Activated CD4-positive, alpha-beta memory T cell treated with anti-CD3 and anti-CD28 coated beads, Interleukin-2, amount 10 ng/mL, durations not matched to agents 7 days and 5 days (primary cell): ENCODE measurements at places on chromosomes 11 and 22. TPM values are rescaled to one million over a fixed set of nuclear protein-coding genes. Genes with fewer than 3 reads are reported as not detected.

GRCh38 chr11:28690746-28691145 lies 582.6 kb downstream of the METTL15 start:
- H3K4me3 ChIP-seq, result no peak overlapping the region
- no peaks in the 10 kb centered on the region for H3K27me3 ChIP-seq
- H3K27ac ChIP-seq, result no peak overlapping the region
- H3K4me1 ChIP-seq, result no peaks in the 10 kb centered on the region

- no peaks in the 10 kb centered on the region for H3K36me3 ChIP-seq
- no peak overlapping the region for H3K4me3 ChIP-seq
- no peak overlapping the region for H3K27ac ChIP-seq
- peaks cover 11% of the 10 kb centered on the region for H3K4me1 ChIP-seq
- H3K27me3 ChIP-seq, result peaks cover 6% of the 10 kb centered on the region
- no peak for DNase-seq
Observed at GRCh38 chr22:36067235-36067558, 38.6 kb upstream of the RBFOX2 start.

DNA sequence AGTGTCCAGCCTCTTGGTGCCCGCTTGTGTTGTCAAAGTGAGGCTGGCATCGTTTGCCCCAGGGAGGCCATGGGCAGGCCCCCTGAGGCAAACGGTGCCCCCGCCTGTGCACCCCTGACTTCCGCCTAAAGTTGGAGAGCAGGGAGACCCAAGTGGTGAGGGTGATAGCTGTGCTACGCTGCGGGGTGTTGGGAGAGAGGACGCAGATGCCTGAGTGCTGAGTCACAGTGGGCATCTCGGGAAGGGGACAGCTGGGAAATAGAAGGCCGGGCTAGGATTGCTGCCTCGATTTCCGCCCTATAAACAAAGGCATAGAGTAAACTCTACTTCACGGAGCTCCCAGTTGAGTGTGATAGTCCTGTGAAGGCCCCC lies 5.8 kb downstream of the GRIK4 start:
- no peak overlapping the region for H3K27ac ChIP-seq
- H3K4me1 ChIP-seq, result peaks cover 2% of the 10 kb centered on the region
- H3K4me3 ChIP-seq, result no peak overlapping the region
- H3K36me3 ChIP-seq, result no peaks in the 10 kb centered on the region
- no peak for DNase-seq
- peaks cover 38% of the 10 kb centered on the region for H3K27me3 ChIP-seq

GRCh38 chr22:50140615-50141014 lies 29.9 kb upstream of the PANX2 start:
- H3K27ac ChIP-seq, result no peak overlapping the region
- no peaks in the 10 kb centered on the region for H3K36me3 ChIP-seq
- H3K4me1 ChIP-seq, result peaks cover 2% of the 10 kb centered on the region
- no peak for DNase-seq
- no peak overlapping the region for H3K4me3 ChIP-seq
- peaks cover 32% of the 10 kb centered on the region for H3K27me3 ChIP-seq

DNA sequence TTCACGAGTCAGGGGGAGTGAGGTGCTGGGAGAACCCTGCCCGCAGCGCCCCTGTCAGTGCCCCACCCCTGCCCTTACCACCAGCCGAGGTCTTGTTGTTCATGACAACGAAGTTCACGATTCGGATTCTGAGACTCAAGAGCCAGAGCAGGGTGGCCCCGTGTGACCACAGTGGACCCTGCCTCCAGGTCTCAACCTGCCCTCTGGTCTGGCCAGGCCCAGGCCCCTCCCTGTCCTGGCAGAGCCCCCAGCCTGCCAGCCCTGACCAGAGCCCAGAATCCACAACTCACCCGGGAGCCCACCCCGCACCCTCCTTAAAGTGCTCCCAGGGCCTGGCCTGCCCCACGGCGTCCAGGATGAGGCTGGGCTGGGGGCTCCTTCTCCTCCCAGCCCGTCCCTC lies 9.9 kb downstream of the ANO9 start:
- H3K4me1 ChIP-seq, result peaks cover 3% of the 10 kb centered on the region
- H3K27me3 ChIP-seq, result no peaks in the 10 kb centered on the region
- no peak overlapping the region for H3K27ac ChIP-seq
- no peak for DNase-seq

DNA sequence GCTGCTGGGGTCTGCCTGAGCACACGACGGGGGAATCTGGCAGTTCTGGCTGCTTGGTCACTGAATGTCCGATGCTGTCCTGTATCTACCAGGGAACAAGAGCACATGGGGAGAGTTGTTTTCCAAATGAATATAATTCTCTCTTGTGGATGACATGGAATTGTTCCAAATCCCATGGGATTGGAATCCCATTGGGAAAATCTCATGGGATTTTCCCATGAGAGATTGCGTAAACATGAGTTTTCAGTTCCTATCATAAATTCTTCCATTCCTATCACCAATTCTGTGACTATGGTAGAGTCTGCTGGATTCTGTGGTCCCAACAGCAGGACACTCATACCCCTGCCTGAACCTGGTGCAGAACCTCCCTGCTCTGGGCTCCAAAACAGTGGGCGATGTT lies 35.6 kb upstream of the IGLL5 start:
- peaks cover 1% of the 10 kb centered on the region for H3K4me1 ChIP-seq
- H3K4me3 ChIP-seq, result no peak overlapping the region
- H3K36me3 ChIP-seq, result no peaks in the 10 kb centered on the region
- DNase-seq, result no peak
- peaks cover 20% of the 10 kb centered on the region for H3K27me3 ChIP-seq
- H3K27ac ChIP-seq, result no peak overlapping the region

DNA sequence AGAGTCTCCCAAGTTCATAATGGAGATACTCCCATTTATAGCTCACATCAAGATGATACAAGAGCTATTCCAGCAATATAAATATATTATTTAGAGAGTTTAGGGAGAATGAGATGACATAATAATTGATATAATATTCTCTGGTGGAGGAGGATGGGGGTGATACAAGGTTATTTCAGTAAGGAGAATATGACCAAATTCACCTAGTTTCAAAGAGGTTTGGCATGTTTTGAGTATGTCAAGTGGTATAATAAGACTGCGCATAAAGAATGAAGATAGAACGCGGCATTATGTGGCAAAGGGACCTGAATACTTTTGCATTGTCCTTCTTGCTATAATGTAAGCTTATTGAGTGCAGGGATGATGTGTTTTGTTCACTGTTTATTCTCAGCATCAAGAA lies 1283.5 kb downstream of the LRRC4C start:
- no peak overlapping the region for H3K4me3 ChIP-seq
- no peaks in the 10 kb centered on the region for H3K4me1 ChIP-seq
- H3K36me3 ChIP-seq, result no peaks in the 10 kb centered on the region
- no peaks in the 10 kb centered on the region for H3K27me3 ChIP-seq

- no peak for DNase-seq
- H3K27me3 ChIP-seq, result no peaks in the 10 kb centered on the region
- no peak overlapping the region for H3K27ac ChIP-seq
- peaks cover 43% of the 10 kb centered on the region for H3K4me1 ChIP-seq
- H3K4me3 ChIP-seq, result no peak overlapping the region
Observed at GRCh38 chr11:12239804-12240371, 129.5 kb downstream of the MICAL2 start.

- H3K36me3 ChIP-seq, result no peaks in the 10 kb centered on the region
- no peak for DNase-seq
- H3K4me1 ChIP-seq, result no peaks in the 10 kb centered on the region
- peaks cover 4% of the 10 kb centered on the region for H3K27me3 ChIP-seq
- no peak overlapping the region for H3K27ac ChIP-seq
- H3K4me3 ChIP-seq, result no peak overlapping the region
Observed at GRCh38 chr11:58003591-58003990, 20.1 kb upstream of the OR9Q1 start.

DNA sequence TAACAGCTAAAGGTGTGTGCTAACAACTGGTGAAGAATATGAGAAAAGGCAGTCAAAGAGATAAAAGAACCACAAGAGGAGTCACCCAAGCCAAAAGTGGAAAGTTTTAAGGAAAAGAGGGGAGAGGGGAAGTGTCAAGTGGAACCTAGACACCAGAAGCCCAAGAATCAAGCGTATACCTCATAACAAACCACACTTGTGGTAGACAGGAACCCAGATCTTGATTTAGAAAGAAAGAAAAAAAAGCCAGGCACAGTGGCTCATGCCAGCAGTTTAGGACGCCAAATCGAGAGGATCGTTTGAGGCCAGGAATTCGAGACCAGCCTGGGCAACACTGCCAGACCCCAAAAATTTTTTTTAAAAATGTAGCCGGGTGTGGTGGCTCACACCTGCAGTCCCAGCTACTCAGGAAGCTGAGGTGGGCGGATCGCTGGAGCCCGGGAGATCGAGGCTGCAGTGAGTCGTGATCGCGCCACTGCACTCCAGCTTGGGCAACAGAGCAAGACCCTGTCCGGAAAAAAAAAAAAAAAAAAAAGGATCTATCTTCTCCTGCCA lies 877 bp downstream of the SLC25A17 start:
- H3K4me3 ChIP-seq, result peak overlapping the region; percentile 91
- no peaks in the 10 kb centered on the region for H3K27me3 ChIP-seq
- H3K4me1 ChIP-seq, result peaks cover 32% of the 10 kb centered on the region
- peaks cover 21% of the 10 kb centered on the region for H3K36me3 ChIP-seq
- H3K27ac ChIP-seq, result peak overlapping the region; percentile 88

GRCh38 chr11:94793002-94793401 lies 24.8 kb downstream of the AMOTL1 start:
- no peak for DNase-seq
- H3K27me3 ChIP-seq, result peaks cover 18% of the 10 kb centered on the region
- no peaks in the 10 kb centered on the region for H3K4me1 ChIP-seq
- no peak overlapping the region for H3K4me3 ChIP-seq
- H3K27ac ChIP-seq, result no peak overlapping the region

Gene PATE4
- not detected for total RNA-seq

Gene OR52N2
- total RNA-seq, result not detected

Gene CNTF
- total RNA-seq, result 2.4 TPM

Gene SIPA1
- 205 TPM for total RNA-seq

Gene SLC35E4
- total RNA-seq, result 5.8 TPM

Gene ART5
- total RNA-seq, result not detected

Gene BACE1-AS
- 4.9 TPM for total RNA-seq

Gene POGLUT3
- 23.0 TPM for total RNA-seq

Gene RAB36
- 0.33 TPM for total RNA-seq
